ENCODE measurements at places on chromosomes 1 and 21.

DNA sequence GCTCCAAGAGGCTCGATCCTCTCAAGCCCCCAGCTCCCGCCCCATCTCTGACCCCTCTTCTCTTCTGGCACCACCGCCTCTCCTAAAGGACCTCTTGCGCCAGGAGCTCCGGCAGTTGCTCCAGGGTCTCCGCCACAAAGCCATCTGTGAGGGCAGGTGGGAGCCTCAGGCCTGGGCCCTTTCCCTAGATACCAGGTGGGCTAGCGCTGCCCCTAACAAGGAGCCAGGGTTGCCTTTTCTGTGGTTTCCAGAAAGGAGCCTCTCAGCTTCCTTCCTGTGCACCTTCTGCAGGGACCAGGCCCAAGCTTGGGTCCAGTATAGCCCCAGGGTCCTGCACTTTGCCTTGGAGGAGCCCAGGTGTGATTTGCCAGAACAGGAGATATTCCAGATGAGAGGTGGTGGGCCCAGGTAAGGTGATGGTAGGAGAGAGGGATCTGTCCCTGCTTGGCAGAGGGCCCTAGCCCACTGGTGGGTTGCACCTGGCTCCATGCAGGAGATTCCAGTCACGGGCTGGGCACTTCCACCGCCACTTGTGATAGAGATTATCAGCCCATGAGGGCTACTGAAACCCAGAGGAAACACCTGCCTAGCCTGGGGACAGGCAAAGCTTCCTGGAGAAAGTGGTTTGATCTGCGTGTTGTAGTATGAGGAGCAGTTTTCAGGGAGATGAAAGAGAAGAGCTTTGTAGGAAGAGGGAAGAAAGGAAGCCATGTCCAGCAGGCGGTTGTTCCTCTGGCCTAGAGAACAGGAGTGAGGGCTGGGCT is 1.0 kb downstream of the CCDC24 start:
- DNase-seq = no peak

DNA sequence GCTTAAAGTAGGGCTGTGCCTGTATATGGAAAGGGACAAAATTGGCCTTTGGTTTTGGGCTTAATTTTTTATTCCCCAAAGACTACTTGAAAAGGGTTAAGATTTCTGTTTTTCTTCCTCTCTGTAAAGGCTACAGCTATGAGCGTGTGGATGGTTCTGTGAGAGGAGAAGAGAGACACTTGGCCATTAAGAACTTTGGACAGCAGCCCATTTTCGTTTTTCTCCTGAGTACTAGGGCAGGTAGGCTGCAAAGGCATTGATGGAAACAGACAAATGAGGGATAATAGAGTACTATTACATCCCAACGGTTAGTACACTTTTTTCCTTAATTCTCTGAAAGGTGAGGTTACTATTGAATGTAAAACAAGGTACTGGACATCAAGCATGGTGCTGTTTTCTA is 29.6 kb downstream of the CHD1L start:
- no peak for DNase-seq

DNA sequence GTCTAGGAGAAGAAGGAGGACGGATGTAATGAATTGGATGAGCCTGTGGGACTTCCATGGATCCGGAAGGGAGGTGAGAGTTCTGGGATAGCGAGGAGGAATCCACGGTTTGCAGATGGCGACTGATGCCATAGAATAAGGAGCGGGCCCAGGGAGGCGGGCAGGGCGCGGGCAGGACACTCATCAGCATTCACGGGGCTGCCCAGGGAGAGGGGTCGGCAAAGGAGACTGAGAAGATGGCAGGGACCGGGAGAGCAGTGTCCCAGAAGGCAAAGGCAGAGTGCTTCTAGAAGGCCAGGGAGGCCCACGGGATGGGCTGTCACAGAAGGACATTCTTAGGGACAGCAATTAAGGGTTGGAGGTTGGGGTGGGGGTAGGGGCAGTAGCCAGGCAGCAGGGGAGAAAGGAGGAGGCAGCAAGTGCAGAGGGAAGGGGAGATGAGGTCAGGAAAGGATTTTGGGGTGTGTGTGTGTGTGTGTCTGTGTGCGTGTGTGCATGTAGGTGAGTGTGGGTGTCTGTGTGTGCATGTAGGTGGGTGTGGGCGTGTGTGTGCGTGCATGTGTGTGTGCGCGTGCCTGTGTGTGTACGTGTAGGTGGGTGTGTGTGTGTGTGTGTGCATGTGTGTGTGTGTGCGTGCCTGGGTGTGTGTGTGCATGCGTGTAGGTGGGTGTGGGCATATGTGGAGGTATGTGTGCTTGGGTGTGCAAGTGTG is 1.1 kb upstream of the COL8A2 start:
- no peak for DNase-seq

GRCh38 chr1:23908453-23909341 is 4.5 kb downstream of the CNR2 start:
- no peak for DNase-seq

GRCh38 chr1:101723415-101723814 is 273.3 kb downstream of the OLFM3 start:
- no peak for DNase-seq

DNA sequence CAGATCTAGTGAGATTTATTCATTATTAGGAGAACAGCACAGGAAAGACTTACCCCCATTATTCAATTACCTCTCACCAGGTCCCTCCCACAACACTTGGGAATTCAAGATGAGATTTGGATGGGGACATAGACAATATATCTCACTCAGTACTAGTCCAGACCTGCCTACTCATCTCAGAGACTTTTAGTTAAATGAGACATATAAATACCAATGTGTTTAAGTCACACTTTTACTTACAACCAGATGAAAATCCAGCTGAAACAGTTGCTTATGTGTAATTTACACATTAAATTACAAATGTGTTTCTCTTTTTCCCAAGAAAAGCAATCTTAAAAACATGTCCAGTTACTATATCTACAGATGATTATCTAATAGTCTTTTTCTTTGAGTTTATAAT is 1145.6 kb downstream of the KCNT2 start:
- no peak for DNase-seq

DNA sequence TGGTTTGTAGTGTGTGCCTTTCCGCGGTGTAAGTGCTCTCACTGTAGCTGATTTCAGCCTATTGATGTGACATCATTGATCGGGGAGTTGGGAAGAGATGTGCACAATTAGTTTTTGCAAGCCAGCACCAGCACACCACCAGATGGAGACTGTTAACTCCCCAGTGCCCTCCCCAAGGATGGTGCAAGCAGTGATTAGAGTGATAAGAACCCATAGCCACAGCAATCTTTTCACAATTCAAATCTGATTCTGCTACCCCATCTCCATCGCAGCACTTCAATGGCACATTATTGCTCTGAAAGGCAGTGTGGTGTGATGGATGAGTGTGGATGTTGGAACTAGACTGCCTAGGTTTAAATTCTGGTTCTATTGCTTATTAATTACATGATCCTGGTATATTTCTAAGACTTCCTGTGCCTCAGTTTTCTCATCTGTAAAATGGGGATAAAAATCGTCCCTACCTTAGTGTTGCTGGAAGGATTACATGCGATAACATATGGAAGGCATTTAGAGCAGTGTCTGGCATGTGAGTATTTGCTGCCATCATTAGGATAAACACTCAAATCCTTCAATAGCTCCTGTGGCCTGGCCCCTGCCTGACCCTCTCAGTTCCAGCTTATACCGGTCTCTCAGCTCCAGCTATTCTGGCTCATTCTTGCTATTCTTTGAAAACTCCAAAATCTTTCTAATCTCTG is 6.7 kb downstream of the CSF3R start:
- DNase-seq = no peak

DNA sequence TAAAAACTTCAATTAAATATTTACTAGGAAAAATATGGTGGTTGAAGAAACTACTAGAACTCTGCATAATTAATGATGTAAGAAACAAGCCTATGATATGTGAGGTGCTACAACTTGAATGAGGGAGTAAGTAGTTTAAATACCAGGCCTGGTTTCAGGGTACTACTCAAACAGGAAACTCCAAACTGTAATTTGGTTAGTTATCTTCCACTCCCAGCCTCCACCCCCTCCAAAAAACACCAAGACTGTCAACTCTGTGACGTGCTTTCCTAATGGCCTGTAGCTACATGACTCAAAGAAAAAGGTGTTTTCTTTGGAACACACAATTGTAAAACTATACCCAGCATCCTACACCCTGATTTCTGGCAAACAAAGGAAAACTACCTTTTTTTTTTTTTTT is 55.9 kb upstream of the RCC1 start:
- DNase-seq = no peak

DNA sequence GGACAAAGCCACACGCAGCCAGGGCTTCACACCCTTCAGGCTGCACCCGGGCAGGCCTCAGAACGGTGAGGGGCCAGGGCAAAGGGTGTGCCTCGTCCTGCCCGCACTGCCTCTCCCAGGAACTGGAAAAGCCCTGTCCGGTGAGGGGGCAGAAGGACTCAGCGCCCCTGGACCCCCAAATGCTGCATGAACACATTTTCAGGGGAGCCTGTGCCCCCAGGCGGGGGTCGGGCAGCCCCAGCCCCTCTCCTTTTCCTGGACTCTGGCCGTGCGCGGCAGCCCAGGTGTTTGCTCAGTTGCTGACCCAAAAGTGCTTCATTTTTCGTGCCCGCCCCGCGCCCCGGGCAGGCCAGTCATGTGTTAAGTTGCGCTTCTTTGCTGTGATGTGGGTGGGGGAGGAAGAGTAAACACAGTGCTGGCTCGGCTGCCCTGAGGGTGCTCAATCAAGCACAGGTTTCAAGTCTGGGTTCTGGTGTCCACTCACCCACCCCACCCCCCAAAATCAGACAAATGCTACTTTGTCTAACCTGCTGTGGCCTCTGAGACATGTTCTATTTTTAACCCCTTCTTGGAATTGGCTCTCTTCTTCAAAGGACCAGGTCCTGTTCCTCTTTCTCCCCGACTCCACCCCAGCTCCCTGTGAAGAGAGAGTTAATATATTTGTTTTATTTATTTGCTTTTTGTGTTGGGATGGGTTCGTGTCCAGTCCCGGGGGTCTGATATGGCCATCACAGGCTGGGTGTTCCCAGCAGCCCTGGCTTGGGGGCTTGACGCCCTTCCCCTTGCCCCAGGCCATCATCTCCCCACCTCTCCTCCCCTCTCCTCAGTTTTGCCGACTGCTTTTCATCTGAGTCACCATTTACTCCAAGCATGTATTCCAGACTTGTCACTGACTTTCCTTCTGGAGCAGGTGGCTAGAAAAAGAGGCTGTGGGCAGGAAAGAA is 8.1 kb downstream of the PSRC1 start:
- DNase-seq = no peak

GRCh38 chr1:102174259-102174863 is 177.6 kb upstream of the OLFM3 start:
- no peak for DNase-seq

DNA sequence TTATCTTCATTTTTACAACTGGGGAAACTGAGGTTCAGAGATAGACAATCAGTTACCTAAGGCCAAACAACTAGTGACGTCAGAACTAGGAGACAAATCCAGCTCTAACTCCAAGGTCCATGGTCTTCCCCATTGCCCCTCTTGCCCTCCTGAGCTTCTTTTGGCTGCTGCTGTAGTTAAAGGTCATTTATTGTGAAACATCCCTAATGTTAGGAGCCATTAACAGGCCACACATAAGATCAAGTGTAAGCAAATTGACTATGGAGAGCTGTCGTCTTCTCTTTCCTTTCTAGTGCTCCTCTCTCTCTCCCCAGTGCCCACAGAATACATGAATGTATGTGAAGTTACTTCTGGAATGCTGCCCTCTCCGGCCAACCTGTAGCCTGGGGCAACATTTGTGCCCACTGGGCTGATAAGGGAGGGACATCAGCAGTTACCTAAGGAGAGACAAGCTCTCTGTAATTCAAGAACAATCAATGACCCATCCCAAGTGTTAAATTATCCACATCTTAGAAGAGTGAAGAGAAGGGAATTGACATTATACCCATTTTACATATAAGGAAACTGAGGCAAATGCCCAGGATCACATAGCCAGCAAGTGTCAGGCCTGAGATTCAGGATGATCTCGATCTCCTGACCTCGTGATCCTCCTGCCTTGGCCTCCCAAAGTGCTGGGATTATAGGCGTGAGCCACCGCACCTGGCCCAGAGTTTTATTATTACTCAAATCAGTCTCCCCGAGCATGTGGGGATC is 40.1 kb downstream of the PTAFR start:
- DNase-seq = no peak

DNA sequence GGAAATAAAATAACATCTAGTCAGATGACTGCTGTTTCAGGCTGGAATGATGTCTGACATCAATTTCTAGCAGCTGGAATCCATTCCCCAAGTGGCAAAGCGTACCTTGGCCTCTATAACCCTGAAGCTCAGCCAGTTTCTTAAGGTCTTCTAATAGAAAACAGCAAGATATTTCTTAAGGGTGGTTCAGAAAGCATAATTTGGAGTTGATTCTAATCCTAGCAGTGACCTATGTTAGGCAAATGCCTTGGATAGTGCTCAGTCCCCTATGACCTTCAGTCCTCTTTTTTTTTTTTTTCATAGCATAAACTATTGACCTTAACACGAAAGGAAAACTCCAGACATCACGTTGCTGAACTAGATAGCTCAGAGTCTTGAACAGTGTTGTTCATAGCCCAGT is 56.5 kb downstream of the LAMC2 start:
- no peak for DNase-seq

GRCh38 chr1:103283371-103283770 is 175.0 kb upstream of the COL11A1 start:
- DNase-seq = no peak

- no peak for DNase-seq
These were observed 26.0 kb downstream of the FMO3 start for GRCh38 chr1:171116676-171117075.

DNA sequence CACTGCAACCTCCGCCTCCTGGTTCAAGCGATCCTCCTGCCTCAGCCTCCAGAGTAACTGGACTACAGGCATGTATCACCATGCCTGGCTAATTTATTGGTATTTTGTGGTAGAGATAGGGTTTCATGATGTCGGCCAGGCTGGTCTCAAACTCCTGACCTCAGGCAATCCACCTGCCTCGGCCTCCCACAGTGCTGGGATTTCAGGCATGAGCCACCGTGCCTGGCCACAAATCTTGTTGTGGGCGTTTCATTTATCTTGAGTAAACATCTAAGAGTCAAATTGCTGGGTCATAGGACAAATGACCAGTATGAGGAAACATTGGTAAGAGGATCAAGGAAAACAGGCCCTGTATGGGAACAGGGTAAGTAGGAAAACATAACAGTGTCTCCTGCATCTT is 17.9 kb downstream of the TMEM200B start:
- DNase-seq = no peak

DNA sequence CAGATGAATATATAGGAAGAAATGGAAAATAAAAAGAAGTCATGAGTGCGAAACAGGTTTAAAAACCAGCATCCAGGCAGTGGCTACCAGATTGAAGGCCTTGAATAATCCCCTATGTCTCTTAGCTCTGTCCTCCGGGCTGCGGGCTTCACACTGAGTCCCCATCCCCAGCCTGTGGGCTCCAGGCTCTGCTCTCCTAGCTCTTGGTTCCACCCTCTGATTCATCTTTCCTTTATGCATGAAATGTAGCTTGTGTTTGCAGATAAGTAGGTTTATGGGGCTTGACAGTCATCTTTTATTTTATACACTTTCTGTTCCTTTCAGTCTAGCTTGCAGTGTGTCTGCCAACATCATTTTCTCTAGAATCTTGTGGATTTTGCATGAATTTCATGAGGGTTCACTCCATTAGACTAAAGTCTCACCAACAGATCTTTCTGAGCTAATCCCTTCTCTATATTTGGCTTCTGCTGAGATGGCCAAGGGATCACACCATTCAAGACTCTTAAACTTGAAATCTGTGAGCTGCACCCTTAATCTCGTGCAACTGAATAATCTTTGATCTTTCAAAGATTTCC is 174.5 kb downstream of the PLPPR4 start:
- no peak for DNase-seq

Measured in T-helper 22 cell (primary cell).